ENCODE measurements at places on chromosomes 2 and 18.

DNA sequence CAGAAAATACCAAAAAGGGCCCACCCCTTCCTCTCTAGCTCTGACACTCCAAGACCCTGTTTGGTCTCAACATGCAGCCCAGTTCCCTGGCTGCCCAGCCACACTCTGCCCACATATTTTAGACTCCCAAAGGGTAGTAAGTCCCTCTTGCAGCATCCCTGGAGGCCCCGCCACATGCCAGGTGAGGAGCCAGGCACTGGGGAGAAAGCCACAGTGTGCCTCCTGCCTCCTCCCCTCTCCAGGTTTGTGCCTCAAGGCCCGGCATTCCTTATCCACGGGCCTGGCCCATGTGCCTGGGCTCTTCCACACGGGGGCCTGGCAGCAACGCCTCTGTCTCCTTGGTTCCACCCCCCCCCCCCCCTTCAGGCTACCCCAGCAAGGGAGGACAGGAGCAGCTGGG is 75.5 kb downstream of the HS1BP3 start:
- DNase-seq = no peak

DNA sequence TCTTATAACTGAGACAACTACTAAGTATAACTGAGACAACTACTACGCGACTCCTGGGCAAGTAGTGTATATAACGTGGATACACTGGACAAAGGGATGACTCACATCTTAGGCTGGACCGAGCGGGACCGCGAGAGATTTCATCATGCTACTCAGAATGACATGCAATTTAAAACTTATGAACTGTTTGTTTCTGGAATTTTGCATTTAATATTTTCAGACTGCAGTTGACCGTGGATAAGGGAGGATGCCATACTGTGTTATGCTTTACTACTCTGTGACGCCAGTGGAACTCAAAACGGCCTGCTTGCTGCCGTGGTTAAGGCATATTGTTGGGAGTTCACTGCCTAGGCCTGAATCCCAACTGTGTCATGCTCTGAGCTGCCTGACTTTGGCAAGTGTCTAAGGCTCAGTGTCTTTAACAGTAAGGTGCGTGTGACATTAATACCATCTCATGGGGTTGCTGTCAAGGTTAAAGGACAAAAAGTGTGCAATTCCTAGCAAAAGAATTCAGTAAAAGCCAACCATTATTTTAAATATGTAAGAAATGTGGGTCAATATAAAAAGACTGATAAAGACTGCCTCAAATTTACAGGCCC is 64.6 kb downstream of the BMP10 start:
- no peak for DNase-seq

GRCh38 chr2:37306024-37306423 is 18.6 kb downstream of the PRKD3 start:
- no peak for DNase-seq

DNA sequence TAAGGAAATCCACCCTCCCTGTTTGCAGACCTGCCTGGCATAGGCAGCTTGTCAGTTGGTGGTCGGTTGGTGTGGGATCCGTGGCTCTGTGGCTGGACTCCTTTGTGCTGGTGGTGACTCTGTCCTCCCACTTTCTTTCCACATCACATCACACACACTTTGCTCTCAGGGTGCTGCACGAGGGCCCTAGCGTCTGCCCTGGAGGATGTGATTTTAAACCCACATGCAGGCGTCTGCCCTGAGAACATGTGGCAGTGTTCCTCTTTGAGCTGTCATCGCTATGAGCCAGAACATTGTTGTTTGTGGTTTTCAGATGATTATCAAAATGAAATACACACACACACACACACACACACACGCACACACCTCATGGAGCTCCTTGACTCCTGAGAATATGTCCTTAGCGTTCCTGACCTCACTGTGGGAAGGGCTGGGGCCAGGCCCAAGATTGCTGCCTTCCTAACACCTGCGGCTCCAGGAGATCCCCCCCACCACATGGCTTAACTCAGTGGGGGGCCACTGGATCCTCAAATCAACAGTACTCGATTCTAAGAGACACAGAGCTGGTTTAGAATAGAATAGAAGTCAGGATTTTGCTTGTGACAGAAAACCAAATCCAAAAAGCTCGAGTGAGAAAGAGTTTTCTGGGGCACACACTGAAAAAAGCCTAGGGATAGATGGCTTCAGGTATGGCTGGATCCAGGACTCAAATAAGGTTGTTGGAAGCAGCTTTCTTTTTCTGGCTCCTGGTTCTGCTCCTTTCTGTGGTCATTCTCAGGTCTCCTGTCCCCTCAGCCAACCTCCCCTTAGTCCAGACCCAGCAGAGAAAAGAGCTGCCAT is 54.8 kb downstream of the RTP5 start:
- DNase-seq = no peak

DNA sequence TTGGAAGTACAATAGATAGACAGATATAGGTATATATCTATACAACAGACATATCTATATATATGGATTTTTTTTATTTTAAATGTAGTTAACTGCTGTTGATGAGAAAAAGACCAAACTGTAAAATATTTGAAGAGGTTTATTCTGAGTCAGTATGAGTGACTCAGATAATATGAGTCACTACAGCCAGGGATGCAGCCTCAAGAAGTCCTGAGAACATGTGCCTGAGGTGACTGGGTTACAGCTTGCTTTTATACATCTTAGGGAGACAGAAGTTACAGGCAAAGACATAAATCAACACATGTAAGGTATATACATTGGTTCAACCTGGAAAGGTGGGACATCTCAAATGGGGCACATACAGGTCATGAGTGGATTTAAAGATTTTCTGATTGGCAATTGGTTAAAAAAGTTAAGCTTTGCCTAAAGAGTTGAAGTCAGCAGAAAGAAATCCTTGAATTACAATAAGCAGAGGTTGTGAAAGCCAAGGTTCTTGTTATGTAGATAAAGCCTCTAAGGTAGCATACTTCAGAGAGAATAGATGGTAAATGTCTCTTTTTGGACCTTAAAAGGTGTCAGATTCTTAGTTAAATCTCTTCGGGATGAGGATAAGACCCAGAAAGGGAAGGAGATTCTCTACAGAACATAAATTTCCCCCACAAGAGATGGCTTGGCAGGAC is 149.9 kb downstream of the RBM43 start:
- DNase-seq = no peak

DNA sequence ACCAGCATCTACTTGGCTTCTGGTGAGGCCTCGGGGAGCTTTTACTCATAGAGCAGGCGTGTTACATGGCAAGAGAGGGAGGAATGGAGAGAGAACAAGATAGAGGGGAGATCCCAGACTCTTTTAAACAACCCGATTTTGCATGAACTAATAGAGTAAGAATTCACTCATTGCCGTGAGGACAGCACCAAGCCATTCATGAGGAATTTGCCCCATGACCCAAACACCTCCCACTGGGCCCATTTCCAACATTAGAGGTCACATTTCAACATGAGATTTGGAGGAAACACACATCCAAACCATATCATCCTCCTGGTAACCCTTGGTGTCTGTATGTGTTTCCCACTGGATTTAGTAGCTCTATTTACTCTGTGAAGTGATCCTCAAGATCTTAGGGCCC is 249.9 kb upstream of the SP5 start:
- no peak for DNase-seq

DNA sequence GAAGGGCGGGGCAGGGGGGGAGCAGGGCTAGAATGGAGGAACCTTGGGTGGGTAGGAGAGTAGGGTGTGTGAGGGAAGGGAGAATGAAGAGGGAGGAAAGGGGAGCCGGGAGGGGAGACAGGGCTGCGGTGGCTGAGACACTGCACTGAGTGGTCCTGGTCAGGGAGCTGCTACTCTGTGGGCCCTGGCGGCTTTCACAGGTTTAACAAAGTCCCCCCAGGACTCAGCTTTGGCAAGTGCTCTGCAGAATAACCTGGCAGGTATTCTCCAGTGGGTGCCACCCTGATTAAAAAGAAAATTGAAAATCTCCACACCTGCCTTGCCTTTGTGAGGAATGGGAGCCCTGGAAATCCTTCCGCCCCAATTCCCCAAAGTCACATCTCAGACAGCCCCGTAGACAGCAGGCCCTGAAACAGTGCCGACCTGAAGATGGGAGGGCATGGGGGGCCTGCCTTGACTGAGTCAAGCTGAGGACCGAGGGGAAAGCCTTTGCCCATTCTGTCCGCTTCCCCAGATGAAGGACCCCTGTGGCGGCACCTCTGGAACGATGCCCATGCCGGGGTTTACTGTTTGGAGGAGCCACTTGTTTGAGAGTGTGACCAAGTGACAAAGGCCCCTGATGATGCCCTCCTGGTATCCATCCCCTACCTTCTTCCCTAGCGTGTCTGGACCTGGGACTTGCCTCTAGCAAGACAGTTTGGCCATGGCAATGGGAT is 43.6 kb upstream of the OTOS start:
- no peak for DNase-seq

DNA sequence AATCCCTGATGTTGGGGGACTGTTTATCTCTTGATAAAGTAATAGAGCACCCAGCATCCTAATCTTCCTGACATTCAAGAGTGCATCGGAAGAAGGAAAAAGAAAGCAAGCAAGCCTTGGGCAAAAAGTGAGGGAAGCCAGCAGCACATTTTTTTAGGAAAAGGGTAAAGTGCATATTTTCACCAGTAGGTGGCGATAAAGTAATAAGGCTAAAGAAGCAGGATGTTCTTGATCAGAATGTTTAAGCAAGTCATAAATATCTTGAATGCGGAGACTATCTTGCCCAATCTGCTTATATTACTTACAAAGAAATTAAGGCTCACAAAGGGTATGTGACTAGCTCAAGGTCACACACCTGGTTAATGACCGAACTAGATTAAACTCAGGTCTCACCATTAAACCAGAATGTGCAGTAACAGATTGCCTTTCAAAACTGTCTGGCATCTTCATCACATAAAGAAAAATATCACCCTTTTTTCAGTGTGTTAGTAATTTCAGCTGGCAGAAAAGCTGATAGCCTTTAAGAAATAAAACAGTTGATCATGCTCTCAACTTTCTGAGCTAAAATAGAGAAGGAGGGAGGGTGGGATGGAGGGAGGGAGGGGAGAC is 83.8 kb downstream of the VIT start:
- DNase-seq = no peak

DNA sequence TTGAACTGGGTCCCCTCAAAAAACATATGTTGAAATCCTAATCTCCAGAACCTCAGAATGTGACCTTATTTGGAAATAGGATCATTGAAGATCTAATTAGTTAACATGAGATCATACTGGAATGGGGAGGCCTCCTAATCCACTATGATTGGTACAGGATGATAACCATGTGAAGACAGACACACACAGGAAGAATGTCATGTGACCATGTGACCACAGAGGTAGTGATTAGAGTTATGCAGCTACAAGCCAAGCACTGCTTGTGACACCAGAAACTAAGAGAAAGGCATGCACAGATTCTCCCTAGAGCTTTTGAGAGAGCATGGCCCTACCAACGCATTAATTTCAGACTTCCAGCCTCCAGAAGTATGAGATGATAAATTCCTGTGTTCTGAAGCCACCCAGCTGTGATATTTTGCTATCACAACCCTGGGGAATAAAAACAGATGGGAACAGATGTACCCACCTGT is 47.0 kb upstream of the TGIF1 start:
- no peak for DNase-seq

DNA sequence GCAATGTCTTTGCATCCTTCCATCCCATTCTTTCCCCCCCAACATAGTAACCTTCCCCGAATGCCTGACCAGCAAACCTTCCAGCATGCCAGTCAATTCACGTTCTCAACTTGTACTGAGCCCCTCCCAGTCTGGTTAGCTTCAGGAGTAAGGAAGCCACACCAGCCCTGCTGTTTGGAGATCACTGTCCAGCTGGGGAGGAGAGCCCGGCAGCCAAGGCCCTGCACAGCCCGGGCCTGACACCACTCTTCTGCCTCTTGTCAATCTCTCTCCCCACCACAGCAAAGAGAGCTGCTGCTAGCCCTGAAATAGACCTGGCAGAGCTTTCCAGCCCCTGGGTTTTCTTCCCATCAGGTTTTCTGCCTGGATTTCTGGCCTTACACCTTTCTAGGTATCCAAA is 185.8 kb upstream of the ID2 start:
- no peak for DNase-seq

- no peak for DNase-seq
Observed at GRCh38 chr2:99066075-99066958, 75.2 kb upstream of the C2orf15 start.

- no peak for DNase-seq
Observed at GRCh38 chr2:219290381-219291171, 11.4 kb downstream of the DNAJB2 start.

DNA sequence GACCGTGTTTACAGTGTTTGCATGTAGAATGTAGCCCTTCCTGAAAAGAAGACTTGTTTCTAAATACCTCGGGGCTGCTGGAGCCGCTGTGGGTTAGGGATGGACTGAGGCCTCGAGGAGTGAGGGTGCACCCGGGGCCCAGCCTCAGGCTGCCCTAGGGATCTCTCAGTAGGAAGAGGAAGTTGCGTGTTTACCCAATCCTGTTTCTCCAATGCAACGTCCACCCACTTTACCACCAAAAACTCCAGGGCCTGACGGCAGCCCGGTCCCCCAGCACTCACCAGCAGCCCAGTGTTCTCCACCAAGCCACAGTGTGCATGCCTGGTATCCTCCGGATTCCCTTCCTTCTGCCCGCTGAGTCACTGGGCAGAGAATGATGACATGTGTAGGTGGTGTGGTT is 255.8 kb downstream of the GLI2 start:
- no peak for DNase-seq

GRCh38 chr2:79982445-79982844 is 322.1 kb downstream of the LRRTM1 start:
- no peak for DNase-seq

DNA sequence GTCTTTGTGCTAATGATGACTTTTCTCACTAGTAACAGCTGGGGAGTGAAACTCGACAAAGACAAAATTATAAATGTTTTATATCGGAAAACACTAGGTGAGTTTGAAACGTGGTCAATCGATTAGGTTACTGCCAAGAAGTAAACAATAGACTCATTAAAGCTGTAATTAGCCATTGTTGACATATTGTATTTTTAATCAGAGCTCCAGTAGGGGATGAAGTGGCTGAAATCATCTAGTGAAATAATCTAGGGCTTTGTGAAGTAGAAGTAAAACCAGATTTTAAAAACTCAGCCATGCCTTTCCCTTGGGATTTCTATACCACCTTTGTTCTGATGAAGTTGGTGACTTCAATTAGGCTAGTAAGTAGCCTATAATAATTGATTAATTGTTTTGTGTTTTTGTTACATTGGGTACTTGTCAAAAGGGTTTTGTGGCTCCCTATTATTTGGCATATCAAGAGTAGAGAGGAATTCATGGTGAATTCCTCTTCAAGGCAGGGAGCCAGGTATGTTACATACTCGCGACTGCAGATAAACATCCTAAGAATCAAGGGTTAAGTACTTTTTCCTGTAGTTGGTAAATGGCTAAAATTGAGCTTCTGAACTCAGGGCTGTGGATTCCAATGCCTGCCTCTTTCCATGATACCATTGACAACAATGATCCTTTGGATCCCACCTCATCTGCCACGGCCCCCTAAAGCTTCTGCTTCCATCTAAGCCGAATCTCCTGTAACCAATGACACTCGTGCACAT is 31.6 kb downstream of the RAB27B start:
- DNase-seq = no peak

GRCh38 chr2:146806364-146807005 is 1038.3 kb upstream of the ACVR2A start:
- no peak for DNase-seq

- DNase-seq = no peak
Observed at GRCh38 chr2:176490061-176490861, 221.0 kb downstream of the MTX2 start.

All from stimulated activated CD8-positive, alpha-beta memory T cell treated with anti-CD3 and anti-CD28 coated beads, Interleukin-15, amount 100 ng/mL, for 24 hours (primary cell).